ENCODE measurements at places on chromosomes 1 and 21.

DNA sequence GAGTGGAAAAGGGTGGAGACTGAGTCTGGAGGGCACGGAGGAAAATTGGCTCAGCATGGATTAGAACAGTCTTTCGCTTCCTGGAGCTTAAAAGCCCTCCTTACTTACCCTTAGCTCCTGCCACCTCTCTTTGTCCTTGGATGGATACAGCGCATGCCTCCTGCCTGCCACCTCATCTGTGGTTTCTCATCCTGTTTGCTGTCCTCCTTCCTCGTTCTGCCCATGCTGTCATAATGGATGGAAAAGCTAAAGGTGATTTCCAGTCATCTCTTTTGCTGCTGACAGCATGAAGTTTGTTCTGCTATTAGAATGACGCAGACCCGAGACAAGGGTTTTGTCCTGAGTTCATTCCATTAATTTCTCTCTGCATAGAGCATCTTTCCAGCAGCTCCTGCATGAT lies 425.9 kb downstream of the KIF26B start:
- DNase-seq, result no peak

DNA sequence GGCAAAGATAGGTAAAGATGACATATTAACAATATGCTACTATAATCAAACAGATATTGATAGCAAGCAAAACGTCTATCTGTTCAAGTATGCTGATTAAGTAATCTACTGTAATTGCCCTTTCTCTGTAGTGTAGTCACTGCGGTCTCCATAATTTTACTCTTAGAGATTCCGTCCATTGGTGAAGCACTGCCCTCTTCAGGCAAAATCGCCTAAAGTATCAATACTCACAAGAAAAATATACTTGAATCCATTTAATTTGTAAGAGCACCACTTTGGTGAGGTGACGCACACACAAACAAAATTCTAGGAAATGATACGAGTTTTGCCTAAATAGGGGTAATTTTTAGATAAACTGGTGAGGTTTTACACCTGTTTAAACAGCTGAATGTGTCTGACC lies 434.6 kb upstream of the CHRM3 start:
- no peak for DNase-seq

DNA sequence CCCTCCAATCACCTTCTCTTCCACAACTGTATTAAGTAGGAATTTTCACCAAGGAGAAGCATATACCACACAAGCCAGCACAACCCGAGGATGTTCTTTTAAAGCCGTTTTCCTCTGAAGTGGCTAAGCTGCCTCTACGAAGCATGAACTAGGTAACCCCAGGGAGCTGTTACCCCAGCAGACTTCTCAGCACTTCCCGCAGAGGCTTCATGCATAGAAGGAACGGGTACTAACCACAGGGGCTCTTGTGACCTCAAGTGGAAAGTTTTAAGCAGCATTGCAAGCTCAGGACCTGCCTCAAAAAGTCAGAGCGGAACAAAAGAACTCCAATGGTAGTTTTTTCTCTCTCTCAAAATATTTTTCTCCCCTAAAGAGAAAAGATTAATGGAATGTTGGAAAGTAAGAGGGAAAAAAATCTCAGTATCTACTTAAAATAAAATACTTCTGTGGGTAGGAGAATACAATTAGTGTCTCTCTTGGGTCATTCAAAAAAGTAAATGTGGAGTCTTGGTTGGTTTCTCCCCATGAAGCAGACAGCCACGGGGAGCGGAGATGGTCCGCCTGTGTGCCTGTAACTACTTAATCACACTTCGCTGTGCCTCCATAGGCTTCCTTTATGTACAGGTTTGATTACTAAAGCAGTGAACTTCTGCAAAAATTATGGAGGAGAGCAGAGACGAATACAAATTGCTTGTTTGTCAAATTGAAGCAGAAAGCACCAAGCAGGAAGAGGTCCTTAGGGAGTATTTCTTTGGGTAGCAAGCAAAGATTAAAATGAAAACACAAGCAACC lies 40.9 kb downstream of the STX6 start:
- DNase-seq, result no peak

GRCh38 chr1:156523801-156524480 lies 23.4 kb upstream of the MEF2D start:
- DNase-seq, result no peak

DNA sequence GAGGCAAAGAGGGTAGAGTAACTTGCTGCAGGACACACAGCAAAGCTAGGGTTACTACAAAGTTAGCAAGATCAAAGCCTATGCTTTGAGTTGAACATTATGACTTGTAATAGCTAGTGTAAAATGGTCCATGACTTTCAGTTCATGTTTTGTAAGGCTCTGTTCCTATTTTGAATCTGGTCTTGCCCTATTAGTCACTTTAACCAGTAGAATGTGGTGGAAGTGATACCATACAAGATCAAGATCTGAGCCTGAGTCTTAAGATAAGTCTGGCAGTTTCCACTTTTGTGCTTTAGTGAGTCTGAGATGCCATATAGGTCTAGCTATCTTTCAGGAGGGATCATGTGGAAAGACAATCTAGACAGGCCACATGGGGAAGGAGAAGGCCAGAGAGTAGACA lies 282.1 kb upstream of the BRINP3 start:
- DNase-seq, result no peak

DNA sequence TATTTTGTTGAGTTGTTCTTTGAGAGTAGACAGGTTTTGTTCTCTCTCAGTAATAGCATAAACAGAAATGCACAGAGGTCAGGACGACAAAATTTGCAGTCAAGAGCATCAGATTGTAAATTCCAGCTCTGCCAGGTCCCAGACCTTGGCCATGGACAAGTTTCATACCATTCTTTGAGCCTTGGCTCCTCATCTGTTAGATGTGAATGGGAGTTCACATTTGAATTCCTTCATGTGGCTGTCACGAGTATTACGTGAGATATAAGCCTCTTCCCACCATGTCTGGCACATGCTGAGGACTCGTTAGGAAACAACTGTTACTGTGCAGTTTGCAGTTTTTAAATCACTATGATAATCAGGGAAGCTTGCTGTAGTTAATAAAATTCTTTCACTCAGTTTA lies 93.2 kb upstream of the KCTD3 start:
- no peak for DNase-seq

GRCh38 chr1:234213658-234214128 lies 159.6 kb upstream of the COA6 start:
- DNase-seq, result no peak

GRCh38 chr1:75908717-75909152 lies 23.5 kb downstream of the ASB17 start:
- no peak for DNase-seq
